Stimulated activated CD4-positive, alpha-beta T cell treated with anti-CD3 and anti-CD28 coated beads, TNF-alpha, amount 100 ng/mL, for 4 hours (primary cell): ENCODE measurements at places on chromosomes 5 and 9.

DNA sequence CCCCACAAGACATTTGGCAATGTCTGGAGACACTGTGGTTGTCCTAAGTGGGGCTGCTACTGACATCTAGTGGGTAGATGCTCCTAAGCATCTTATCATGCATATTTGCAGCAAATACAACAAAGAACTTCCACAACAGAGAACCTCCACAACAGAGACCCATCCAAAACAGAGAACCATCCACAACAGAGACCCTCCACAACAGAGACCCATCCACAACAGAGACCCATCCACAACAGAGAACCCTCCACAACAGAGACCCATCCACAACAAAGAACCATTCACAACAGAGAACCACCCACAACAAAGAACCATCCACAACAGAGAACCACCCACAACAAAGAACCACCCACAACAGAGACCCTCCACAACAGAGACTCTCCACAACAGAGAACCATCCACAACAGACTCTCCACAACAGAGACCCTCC, 32.8 kb downstream of the ARPC5L start:
- DNase-seq = peak; percentile 11

DNA sequence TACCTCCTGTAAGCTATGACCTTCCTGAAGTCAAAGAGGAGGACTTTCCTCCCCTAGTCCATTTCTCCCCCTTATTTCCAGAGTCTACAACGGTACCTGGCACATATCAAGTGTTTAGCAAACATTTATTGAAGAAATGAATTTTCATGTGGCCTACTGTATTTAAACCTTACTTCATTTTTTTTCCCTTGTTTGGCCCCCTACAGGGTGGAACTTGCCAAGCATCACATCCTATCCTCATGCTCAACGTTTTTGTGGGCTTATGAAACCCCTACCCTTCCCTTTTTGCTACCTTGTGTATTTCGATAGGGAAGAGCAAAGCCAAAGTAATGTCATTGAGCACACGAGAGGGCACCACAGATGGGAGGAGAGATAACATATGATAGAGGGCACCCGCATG, 1857.8 kb upstream of the WWC1 start:
- DNase-seq = no peak

- DNase-seq = no peak
These were observed 161.2 kb downstream of the RGS3 start for GRCh38 chr9:113624721-113625120.

GRCh38 chr9:133707065-133707762, 30.9 kb downstream of the SARDH start:
- no peak for DNase-seq

DNA sequence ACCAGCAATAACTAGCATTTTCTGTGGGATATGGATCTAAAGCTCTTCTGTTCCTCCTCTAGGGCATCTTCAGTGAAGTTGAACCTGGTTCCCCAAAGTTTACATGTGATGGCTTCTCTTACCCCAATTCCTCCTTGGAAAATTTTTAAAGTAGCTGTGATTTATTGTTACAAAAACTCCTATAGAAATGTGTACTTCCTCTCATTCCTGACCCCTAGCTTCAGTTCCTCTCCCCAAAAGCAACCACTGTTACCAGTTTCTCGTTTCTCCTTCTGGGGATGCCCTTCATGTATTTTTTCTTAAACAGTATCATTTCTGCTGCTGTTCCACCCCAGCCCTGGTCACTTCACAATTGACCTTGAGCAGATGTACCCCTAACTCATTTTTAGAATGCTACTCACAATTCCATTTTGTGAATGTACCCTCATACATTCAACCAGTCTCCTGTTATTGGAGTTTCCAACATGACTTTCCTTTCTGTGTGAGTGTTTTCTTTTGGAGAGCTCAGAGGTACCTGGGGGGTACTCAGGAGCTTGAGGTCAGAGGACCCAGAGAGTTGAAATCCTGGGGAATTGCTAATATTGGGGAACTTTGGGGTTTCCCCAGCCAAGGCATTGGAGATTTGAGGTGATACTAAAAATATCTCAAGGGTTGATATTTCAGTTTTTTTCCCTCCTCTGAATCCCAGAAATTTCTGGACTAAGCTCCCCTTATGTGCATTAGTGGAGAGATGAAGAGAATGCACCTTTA, 18.6 kb upstream of the GLRX start:
- no peak for DNase-seq

DNA sequence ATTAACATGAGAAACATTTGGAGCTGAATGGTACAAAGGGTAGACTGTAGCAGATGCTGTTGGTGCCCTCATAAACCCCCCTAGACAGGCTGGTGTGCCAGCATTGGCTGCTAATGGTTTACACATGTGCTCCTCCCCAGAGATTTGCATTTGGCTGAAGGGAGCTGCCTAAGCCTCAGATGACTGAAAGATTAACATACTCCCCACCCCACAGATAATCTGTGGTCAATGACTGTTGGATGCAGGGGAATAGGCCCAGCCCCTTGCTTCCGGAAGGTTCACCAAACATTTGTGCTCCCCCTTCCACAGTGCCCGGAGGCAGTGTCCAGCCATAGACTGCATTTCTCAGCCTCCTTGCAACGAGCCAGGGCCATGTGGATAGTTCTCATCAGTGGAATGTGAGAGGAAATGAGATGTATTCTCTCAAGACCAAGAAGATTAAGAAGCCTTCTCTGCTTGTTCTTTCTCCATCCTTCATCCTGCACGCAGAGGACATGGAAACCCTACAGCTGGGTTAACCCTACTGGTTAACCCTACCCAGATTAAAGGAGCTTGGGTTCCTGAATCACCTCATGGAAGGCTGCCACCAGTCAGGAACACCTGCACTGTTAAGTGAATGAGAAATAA, 79.6 kb downstream of the PHAX start:
- DNase-seq = no peak

- no peak for DNase-seq
These were observed 33.0 kb downstream of the USP20 start for GRCh38 chr9:129868023-129868871.

- no peak for DNase-seq
These were observed 77.7 kb downstream of the ARSB start for GRCh38 chr5:78907255-78907891.

- DNase-seq = peak; percentile 4
These were observed 1.1 kb upstream of the FAF2 start for GRCh38 chr5:176446884-176447590.
